ENCODE measurements at places on chromosomes 7 and 10.

DNA sequence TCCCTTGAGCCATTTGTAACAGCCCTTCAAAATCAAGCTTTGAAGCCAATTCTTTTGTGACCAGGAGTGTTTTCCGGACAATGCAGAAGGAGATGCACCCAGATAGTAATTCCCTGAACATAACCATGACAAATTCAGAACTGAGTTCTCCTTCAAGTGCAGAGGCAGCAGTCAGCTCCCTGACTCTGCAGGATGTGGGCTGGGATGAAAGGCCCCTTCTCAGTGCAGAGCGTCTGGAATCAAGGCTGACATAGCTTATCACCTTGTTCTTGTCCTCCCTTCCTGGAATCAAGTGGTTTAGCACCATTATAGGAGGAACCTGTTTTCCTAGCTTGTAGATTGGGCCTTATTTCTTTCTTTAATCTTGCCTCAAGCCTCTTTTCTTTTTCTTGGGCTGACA lies 143.4 kb downstream of the SORCS3 start:
- no peak for DNase-seq

DNA sequence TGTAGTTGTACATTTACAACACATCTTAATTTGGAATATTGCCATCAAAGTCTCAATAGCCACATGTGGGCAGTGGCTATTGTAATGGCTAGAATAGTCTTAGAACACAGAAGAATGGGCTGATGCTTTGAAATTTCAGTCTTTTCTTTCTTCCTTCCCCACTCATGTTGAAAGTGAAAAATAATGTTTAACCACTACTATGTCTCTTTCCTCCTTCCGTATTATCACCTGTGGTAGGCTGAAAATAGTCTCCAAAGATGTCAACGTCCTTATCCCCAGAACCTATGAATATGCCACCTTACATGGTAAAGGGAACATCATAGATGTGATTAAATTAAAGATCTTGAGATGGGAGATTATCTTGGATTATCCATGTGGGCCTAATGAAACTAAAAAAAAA lies 154.0 kb downstream of the SUGCT start:
- DNase-seq = no peak

DNA sequence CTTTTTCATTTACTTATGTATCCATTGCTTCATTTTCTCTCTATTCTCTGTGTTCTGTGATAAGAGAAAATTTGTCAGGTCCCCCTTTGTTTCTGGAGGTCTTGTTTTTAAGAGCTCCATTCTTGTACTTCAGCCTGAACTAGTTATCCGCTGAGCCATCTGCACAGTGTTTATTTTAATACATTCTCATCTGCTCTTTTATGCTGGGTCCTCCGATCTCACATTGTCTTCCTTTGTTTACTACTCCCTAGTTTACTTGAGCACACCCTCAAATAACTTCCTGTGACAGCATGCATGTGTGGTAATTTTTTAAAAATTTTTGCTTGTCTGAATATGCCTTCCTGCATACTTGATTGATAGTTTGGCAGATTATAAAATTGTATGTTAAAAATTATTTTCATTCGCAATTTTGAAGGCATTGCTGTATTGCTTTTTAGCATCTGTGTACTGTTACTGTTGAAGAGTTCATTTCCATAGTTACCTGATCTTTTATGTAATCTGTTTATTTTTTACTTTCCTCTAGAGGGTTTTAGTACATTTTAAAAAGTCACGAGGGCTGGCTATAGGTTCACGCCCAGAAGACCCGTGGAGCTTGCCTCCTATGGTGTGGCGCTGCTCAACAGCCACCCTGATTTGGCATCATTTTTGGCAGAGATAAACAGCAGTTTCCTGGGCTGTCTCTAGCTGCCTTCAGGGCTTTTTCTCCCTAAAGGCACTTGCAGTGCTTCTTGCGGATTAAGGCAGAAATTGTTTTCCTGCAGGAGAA lies 31.9 kb downstream of the RSBN1L start:
- no peak for DNase-seq

DNA sequence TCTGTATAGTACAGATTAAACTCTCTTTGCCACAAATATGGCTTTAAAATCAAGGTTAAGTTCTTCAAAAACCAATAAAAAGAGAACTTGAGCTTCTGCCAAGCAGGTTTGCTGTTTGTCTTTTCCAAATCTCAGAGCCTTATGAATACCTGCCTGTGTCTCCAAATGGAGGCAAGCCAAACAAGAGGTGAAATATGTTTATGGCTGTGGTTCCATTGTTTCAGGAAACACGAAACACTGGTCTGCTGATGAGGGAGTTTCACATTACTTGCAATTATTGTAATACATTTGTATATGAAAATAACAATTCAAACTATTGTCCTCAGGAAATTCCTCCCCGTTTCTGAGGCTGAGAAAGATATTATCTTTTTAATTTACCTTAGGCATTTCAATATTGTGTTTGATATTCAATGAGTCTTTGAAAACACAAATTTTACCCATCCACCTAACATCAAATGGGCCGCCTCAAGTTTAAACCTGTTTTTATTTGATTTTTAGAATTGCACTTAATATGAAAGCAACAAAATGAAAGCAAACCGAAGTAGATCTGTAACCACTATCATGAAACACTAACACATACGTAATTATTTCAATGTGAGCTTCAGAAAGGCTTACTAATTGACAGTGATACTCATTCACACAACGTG lies 359.3 kb downstream of the HGF start:
- DNase-seq = no peak

DNA sequence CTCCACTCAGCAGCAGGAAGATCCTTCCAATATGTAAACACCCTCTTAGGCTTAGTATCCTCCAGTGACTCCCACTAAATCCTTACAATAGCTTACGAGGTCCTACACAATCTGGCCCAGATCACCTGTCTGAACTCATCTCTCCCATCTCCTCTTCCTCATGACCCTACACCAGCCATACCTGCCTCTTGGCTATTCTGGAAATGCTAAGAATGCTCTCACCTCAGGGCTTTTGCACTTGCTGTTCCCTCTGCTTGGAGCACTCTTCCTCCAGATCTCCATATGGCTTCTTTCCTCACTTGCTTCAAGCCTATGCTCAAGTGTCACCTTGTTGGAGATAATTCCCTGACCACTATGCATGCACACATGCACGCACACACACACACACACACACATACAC lies 50.8 kb upstream of the FRMD4A start:
- no peak for DNase-seq
